ENCODE measurements at places on chromosomes 11 and 22.

DNA sequence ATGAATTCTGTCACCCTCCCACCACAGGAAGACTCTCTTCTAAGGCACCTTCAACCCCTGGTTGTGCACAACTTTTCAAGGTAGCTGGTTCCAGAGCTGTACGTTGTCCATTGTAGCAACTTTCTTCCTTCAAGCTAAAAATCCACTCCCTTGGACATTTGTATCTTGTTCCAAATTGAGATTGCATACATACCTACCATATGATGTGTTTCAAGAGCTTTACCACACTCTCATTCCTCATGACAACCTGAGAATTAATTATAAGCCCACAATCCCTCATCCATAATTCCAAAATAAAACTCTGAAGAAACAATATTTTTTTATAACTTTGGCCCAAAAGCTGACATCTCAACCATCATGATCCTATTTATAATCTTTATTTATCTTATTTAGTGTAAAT is 3.0 kb downstream of the OR52W1 start:
- H3K36me3 ChIP-seq, result no peaks in the 10 kb centered on the region
- peaks cover 15% of the 10 kb centered on the region for H3K4me1 ChIP-seq
- no peak overlapping the region for H3K4me3 ChIP-seq
- no peaks in the 10 kb centered on the region for H3K27me3 ChIP-seq
- no peak overlapping the region for H3K27ac ChIP-seq
- no peak for DNase-seq

- peak overlapping the region; percentile 31 for H3K4me3 ChIP-seq
- peak overlapping the region; percentile 87 for H3K27ac ChIP-seq
- no peaks in the 10 kb centered on the region for H3K27me3 ChIP-seq
- H3K36me3 ChIP-seq, result no peaks in the 10 kb centered on the region
- peaks cover 78% of the 10 kb centered on the region for H3K4me1 ChIP-seq
Observed at GRCh38 chr11:44568658-44569473, 3.4 kb downstream of the CD82 start.

- no peaks in the 10 kb centered on the region for H3K36me3 ChIP-seq
- no peak overlapping the region for H3K27ac ChIP-seq
- no peak for DNase-seq
- no peaks in the 10 kb centered on the region for H3K27me3 ChIP-seq
Observed at GRCh38 chr11:74723511-74723910, 7.7 kb downstream of the CHRDL2 start.

DNA sequence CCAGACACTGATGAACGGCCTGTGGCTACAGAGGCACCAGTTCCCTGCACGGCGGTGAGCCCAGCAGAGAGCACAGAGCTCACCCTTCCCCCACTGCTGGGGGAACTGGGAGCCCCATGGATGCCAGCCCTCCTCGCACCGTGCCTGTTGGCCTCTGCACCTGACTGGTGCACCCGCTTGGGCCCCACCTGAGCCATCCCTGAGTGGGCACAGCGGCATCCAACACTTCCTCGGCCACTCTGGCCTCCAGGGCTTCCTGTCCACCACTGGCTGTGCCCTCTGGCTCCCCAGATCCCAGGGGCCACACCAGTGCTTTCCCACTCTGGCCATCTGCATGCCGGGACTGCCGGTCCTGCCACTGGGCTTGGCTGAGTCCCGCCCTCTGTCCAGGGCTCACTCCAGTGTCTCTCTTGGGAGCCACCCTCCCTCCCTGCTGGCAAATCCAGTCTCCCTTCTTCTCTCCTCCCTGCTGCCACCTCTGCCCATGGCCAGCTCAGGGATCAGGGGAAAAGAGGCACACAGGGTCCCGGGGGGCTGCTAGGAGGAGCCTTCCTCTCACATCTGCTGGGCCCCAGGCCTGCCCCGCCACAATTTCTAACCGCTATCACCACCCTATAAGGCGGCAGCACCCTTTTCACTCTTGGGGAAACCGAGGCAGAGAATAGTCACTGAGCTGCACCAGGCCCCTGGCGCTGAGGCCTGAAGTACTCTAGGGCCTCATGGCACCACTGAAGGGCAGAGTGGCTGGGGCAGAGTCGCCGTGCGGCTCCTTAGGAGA is 33.0 kb downstream of the GNB1L start:
- no peak for DNase-seq
- H3K36me3 ChIP-seq, result no peaks in the 10 kb centered on the region
- no peaks in the 10 kb centered on the region for H3K4me1 ChIP-seq
- no peak overlapping the region for H3K4me3 ChIP-seq
- no peaks in the 10 kb centered on the region for H3K27me3 ChIP-seq

DNA sequence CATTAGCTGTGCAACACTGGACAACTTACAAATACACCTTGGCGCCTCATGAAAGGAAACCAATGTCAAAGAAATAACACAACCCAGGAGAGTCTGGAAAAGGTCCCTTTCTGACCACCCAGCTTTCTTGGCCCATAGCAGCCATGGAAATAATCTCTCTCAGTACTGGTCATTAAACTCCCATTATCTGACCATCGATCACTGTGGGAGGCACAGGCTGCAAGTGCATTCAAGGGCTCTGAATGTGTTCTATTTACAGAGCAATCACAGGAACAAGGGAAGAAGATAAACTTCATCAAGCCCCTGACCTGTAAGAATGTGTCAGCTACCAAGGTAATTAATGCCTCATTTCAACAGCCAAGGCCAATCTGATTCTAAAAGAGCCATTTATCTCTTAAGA is 40.1 kb downstream of the CTSC start:
- no peak overlapping the region for H3K4me3 ChIP-seq
- DNase-seq, result no peak

DNA sequence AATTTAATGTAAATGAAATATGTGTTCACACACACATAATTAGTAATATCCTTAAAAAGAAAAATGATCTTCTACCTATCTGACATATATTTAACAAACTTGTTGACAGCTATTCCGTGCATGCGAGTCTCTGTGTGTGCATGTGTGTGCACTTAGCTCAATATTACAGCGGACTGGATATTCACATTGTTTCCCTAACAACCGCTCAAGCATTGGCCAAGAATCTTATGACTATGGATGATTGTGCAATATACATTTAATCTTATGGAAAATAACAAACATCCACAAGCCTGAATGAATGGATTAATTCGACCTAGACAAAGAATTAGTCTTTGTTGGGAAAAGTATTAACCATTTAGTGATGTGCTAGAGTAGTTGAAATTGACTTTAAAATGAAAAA is 1078.6 kb downstream of the LRRC4C start:
- no peaks in the 10 kb centered on the region for H3K36me3 ChIP-seq
- no peak overlapping the region for H3K4me3 ChIP-seq
- H3K27ac ChIP-seq, result no peak overlapping the region
- no peaks in the 10 kb centered on the region for H3K4me1 ChIP-seq

DNA sequence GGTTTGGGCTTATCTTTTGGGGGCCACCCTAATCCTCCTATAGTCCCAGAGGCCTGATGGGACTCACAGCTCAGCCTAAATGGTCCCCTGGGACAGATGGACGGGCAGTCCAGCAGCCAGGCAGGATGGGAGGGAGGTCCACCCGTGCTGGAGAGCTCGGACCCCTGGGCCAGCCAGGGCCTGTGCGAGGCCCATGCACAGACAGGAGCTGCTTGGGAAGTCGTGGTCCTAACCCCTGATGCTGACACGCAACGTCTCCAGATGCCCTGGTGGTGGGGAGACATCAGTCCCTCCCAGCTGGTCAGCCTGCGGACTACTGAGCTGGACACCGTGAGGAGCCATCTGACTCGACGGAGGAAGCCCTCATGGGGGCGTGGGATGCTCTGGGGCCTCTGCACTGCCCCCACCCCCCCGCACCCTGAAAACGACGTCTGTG is 31.2 kb upstream of the MUC5AC start:
- H3K27ac ChIP-seq, result no peak overlapping the region
- no peaks in the 10 kb centered on the region for H3K4me1 ChIP-seq
- DNase-seq, result no peak
- H3K4me3 ChIP-seq, result no peak overlapping the region
- H3K27me3 ChIP-seq, result no peaks in the 10 kb centered on the region

DNA sequence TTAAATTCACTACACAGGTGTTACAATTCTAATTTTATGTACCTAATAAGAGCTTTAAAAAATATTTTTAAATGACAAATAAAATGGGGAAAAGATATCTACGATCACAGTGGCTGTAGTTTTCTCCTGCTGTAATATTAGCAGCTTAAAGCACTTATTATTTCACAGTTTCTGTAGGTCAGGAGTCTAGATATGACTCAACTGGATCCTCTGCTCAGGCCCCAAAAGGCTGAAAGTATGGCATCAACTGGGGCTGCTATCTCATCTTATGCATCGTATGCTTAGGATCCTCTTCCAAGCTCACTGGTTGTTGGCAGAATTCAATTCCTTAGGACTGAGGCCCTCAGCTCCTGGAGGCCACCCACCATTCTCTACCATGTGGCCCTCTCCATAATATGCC is 12.8 kb downstream of the FBXO3 start:
- DNase-seq, result no peak
- H3K4me3 ChIP-seq, result no peak overlapping the region
- H3K27ac ChIP-seq, result no peak overlapping the region
- no peaks in the 10 kb centered on the region for H3K4me1 ChIP-seq
- H3K36me3 ChIP-seq, result peaks cover 87% of the 10 kb centered on the region

DNA sequence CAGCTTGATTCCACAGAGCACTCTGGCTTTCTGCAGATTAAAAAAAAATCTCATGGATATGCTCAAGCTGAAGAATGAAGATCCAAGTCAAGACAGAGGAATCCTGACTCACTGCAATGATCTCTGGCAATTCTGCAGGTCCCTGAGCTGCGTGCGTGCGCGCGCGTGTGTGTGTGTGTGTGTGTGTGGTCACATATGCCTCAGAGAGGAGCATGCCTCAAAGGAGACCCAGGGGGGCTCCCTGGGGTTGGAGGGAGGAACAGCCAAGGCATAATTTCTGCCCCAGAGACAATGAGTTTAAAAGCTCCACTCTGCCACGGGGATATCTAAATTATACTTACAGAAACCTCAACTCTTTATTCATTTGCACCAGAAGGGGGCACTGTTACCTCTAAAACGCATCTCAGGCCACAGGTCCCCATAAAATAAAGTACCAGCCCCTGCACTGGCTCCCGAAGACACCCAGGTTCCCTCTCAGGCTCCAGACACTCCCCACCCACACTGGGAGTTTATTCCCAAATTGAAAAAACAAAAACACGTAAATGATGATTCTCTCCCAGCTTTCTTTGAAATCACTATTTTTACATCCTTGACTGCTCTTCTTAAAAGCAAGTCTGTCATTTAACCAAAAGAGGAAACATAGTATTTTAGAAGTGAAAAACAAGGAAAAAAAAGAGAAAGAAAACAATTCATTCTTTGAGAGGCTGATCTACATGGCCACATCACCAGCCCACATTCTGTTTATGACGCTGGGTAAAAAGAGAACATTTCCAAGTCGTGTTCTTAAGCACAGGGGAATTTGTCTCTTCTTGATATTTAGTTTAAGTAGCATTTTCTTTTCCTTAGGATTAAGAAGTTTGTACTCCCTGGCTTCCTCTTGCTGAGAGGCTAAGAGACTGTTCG is 401.0 kb downstream of the LARGE1 start:
- H3K4me1 ChIP-seq, result no peaks in the 10 kb centered on the region
- H3K36me3 ChIP-seq, result no peaks in the 10 kb centered on the region
- DNase-seq, result no peak

- no peak overlapping the region for H3K27ac ChIP-seq
- peaks cover 7% of the 10 kb centered on the region for H3K27me3 ChIP-seq
- no peak overlapping the region for H3K4me3 ChIP-seq
- H3K36me3 ChIP-seq, result no peaks in the 10 kb centered on the region
- no peak for DNase-seq
Observed at GRCh38 chr11:35945137-35945518, 1.3 kb downstream of the LDLRAD3 start.

DNA sequence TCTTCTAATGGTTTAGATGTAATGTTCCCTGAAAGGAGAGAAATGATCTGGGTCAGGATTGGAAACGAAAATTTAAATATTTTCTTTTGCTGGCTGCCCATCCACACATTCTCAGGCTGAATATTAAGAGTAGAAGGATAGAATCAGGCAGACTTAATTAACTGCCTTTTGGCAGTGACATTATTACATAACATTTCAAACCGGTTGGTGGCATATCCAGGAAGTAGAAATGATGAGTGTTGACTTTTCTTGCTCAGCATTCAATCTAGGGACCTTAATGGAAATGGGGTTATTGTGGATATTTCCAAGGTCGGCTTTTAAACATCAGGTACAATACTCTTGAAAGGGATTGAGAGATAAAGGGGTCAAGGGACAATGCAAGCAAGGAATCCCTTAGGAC is 677.4 kb upstream of the ARHGAP42 start:
- DNase-seq, result no peak
- no peaks in the 10 kb centered on the region for H3K27me3 ChIP-seq
- H3K27ac ChIP-seq, result no peak overlapping the region

GRCh38 chr11:38865922-38866321 is 2267.9 kb upstream of the RAG2 start:
- H3K36me3 ChIP-seq, result no peaks in the 10 kb centered on the region
- H3K4me3 ChIP-seq, result no peak overlapping the region
- DNase-seq, result no peak
- H3K27me3 ChIP-seq, result no peaks in the 10 kb centered on the region

DNA sequence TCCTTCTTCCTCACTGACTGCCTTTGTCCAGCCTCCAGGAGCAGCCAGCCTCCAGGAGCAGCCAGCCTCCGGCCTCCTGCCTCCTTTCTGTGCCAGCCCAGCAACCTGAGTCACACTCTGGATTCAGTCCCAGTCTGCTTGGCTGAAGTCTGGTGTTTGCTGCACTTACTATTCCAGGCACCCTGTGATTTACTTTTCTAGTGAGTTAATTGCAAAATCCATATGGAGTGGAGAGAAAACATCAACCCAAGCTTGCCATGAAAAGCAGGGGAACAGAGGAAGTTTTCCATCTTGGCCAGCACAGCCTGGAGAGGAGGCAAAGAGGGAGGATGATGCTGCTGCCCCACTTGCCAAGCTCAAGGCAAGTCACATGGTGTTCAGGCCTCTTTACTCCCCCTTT is 400.5 kb downstream of the TENM4 start:
- no peaks in the 10 kb centered on the region for H3K36me3 ChIP-seq
- no peak overlapping the region for H3K4me3 ChIP-seq
- H3K4me1 ChIP-seq, result no peaks in the 10 kb centered on the region

- peak overlapping the region; percentile 80 for H3K27ac ChIP-seq
- no peak for DNase-seq
- H3K4me3 ChIP-seq, result no peak overlapping the region
- H3K27me3 ChIP-seq, result no peaks in the 10 kb centered on the region
Observed at GRCh38 chr11:96259134-96259830, 83.7 kb downstream of the MAML2 start.
